ENCODE measurements at places on chromosomes 1 and 21.

DNA sequence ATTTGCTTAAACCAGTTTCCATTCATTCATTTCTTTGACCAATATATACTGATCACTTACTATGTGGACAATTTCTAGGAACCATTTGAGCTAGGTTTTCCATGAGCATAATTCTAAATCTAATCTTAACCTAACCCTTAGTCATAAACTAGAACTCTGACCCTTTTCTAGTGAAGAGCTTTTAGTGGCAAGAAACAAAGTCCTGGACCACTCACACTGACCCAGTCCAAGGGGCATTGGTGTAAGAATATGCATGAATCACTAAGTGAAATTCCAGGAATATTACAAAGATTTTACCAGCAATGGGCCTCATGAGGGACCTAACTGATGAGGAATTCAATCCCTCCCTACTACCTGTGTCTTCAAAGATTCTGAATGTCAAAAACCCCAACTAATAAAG is 40.6 kb upstream of the SLC2A1 start:
- DNase-seq, result no peak

DNA sequence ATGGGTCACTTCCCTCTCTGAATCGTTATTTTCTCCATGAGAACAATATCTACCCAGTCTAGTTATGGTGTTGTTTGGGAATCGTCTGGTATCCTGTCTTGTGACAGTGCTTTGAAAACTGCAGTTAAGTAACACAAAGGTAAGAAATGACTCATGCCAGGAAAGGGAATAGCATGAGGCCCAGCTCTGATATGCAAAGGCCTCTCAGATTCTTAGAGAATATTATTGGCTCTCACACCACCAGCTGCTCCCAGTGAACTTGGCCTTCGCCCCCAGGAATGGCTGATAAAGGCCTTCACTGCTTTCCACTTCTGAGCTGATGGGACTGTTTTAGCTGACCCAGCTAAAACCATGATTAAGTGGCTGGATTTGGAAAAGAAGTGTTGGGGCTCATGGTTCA is 27.1 kb downstream of the NEK2 start:
- DNase-seq, result no peak

GRCh38 chr1:222928212-222928611 is 113.4 kb downstream of the DISP1 start:
- DNase-seq, result peak; percentile 81

DNA sequence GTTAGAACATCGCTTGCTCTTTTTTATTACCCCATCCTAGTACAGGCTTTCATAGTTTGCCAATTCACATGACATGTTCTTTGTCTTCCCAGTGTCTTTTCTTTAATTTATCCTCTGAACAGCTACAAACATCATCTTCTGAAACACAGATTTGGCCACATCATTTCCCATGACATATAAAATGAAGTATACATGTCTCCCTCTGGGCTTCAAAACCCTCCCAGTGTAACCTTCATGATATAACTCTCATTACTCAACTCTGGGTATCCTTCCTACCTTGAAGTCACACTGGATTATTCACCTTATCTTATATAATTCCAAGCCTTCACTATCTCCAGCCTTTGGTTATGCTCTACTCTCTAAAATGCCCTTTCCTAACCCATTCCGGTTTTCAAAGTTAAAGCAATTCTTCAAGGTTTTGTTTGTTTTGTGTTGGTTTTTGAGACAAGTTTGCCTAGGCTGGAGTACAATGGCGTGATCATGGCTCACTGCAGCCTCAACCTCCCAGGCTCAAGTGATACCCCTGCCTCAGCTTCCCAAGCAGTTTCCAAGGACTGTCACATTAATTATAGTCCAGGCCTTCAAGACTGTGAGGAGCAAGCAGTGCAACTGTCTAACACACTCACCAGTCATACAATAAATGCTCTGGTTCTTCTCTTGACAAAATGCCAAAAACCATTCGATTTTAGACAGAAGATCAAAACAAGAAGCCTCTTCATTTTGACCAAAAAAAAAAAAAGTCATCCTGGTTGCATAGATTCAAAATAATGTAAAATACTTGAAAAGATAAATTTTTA is 5.8 kb downstream of the RGS1 start:
- DNase-seq, result no peak

DNA sequence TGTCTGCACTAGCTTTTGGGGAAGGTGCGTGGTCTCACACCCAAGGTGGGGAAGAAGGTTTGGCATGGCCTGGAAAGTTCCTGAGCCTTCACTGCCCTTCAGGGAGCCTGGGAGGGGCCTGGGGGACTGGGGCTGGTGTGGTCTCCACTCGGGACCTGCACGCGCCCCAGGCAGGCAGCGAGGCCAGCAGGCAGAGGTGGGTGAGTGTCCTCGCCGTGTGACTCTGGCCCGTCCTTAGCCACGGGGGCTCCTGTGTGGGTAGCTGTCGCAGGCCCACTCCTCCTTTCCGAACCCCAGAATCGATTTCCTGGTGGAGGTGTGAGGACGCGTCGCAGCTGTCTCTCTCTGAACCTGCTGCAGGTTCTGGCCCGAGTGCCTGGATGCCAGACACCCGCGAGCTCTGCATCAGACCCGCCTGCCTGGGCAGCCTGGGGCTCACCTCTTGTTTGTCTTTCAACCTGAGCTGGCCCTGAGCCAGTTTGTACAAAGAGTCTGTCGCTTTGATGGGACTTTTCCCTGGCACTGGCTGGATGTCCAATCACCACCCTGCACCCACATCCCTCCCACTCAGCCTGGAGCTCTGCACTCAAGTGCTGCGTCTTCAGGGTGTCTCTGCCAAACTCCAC is 36.0 kb upstream of the SLC19A1 start:
- no peak for DNase-seq

- no peak for DNase-seq
Measured at GRCh38 chr1:12456979-12457378, 161.0 kb downstream of the DHRS3 start.

DNA sequence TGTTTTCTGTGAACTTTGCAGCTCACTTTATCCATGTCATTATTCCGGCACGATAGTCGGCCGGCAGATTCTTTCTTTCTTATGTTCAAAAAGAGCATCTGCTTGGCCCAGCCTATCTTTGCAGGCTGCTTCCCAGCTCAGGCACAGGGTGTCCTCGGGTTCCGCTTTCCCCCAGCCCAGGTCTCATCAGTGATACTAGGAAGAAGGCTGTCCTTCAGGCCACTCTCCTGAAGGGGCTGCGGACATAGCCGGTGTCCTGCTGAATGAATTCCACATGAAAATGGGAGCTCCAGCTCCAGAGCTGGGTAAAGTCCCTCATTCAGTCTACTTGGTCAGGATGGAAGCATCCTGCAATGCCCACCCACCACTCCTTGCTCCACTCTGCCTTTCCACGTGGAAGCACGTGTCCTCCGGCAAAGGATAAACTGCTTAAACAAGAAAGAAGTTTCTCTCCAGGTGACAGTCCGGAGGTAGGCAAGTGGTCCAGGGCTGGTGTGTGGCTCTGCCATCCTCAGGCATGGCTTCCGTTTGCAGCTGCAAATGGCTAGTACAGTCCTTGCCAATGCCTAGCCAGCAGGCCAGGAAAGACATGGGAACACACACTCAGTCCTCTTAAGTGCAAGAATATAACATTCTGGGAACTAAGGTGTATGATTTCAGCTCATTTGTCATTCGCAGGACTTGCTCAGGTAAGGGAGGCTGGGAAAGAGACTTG is 161.0 kb downstream of the TRIM33 start:
- DNase-seq, result no peak

- no peak for DNase-seq
Measured at GRCh38 chr1:182217071-182217470, 155.6 kb upstream of the ZNF648 start.

DNA sequence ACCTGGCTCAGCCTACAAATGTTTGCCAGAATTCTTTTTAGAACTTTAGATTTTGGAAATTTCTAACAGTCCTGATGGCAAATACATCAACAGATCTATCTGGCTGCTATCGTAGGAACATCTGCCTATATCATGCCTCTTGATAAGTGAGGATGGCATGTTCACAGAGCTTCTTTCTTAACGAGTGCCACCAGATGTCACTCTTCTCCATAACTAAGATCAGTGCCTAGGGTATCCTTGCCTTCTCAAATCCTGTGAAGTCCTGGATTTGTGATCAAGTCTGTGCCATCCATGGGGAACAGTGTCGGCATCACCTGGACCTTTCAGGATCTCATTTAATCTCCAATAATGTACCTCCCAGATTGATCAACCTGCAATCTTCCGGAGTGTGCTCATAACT is 36.5 kb upstream of the CD5L start:
- DNase-seq, result no peak

GRCh38 chr1:11761285-11761684 is 708 bp upstream of the C1orf167 start:
- DNase-seq, result no peak

DNA sequence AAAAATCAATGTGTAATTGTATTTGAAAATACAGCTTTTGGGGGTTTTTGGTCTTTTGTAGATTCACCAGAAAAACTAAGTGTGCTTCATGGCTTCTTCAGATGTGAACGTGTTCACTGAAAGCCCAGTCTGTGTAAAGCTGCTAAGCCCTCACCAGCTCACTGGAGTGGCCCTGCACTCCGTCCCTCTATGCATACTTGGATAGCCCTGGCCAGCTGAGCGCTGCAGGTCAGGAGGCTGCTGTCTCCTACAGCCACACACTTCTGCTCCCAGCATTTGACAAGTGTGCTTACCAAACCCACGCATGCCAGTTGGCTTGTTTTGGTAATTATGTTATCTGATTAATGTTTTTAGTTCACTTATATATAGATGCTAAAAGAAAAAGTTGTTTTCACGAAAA is 163.5 kb downstream of the TLR5 start:
- DNase-seq, result no peak

DNA sequence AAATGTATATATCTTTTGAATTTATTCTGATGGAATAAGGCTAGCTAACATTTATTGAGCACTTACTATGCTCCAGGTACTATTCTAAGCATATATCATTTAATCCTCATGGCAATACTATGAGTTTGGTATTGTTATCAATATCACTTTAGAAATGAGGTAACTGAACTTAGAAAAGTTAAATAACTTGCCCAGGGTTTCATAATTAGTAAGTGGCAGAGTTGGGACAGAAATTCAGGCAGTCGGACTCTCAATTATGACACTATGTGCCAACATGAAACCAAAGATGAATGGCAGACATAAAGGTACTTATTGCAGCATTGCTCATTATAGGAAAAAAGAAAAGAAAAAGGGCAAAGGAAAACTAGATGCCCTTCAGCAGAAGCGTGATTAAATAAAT is 48.2 kb downstream of the RAB3GAP2 start:
- no peak for DNase-seq

DNA sequence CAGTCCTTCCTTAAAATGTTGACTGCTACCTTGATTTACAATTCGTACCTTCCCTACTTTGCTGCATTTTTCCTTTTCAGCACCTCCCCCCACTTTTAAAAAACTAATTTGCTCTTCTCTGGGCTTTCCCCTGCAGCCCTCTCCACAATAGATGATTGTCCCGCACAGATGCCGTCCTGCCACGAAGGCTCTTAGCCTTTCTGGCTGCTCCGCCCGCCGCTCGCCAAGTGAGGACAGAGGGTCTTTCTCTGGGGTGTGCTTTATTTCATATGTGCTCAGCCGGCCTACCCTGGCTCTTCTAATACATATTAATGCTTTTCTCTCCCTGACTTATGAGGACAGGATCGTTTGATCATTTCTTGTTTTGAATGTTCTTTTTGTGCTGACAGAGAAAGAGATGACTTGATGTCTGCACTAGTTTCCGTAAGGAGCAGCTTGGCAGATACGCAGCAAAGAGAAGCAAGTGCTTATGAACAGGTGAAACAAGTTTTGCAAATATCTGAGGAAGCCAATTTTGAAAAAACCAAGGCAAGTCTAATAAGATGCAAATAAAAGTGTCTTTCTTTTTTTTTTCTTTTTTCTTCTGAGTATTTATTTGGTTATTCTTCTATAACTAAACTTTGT is 60.6 kb downstream of the SDCCAG8 start:
- DNase-seq, result no peak

GRCh38 chr1:156024801-156025200 is 4.0 kb upstream of the SSR2 start:
- no peak for DNase-seq

DNA sequence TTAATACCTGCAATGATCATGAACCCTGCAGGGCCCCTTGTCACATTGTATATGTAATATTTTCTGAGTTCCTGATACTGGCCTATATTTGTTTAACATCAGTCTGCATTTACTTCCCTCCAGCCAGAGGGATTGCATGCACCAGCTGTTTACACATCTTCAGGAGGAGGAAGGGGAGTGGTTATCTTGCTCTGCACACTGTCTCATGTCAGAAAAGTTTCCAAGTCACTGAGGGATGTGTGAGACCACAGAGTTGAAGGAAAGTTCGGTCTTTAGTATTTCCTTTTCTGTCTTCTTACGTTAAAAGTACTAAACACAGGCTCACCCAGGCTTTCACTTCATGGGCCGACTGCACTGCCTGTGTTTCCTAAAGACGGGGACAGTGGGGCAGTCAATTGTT is 574.1 kb downstream of the LMO4 start:
- no peak for DNase-seq

- no peak for DNase-seq
Measured at GRCh38 chr1:115436596-115436995, 98.5 kb upstream of the NGF start.

DNA sequence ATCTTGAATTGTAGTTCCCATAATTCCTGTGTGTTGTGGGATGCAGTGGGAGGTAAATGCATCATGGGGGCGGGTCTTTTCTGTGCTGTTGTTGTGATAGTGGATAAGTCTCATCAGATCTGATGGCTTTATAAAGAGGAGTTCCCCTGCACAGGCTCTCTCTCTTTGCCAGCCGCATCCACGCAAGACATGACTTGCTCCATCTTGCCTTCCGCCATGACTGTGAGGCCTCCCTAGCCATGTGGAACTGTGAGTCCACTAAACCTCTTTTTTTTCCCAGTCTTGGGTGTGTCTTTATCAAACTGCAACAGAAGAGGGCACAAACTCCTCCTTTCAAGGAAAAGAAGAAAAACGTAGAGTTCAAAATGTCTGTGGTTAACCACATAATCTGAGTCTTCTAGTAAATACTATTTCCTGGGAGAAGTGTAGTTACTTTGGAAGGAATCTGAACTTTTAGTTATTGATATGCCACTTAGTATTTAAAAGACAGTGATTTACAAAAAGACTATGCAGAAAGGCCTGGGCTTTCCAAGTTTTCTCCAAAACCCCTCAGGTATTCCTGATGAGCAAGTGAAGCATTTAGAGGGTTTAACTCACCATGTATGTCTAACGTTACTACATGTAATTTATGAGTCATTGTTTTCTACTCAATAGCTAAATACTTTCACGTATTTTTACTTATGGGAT is 10.0 kb downstream of the ADAMTS1 start:
- DNase-seq, result no peak

DNA sequence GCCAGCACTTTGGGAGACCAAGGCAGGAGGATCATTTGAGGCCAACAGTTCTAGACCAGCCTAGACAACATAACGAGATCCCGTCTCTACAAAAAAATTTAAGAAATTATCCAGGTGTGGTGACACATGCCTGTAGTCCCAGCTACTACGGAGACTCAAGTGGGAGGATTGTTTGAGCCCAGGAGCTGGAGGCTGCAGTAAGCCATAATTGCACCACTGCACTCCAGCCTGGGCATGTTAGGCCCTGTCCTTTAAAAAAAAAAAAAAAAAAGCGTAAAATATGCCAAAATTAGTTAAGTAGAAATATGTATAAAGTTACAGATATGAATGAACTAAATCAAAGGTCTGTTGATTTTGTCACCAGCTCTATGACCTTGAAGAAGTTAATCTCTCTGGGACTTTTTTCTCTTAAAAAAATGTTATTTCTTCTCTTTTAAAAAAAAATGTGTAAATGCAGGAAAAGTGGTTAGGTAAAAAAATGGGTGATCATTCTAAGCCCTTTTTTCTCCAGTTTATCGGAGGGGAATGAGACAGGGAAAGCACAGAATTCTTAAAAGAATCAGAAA is 7.0 kb downstream of the EGLN1 start:
- no peak for DNase-seq

GRCh38 chr1:107530543-107530942 is 389.7 kb downstream of the NTNG1 start:
- DNase-seq, result no peak

Data from NCI-H2081 treated with DMSO at 0.1 percent for 48 hours (cell line).